Endothelial cell of coronary artery (primary cell): ENCODE measurements at places on chromosomes 11 and 22. TPM values are rescaled to one million over a fixed set of nuclear protein-coding genes. Genes with fewer than 3 reads are reported as not detected.

Gene OR6A2
- total RNA-seq, result 0.27 and 0.38 TPM in 2 replicates

Gene TP53I11
- 25.2 and 28.9 TPM in 2 replicates for total RNA-seq

Gene KRTAP5-9
- not detected in 2 replicates for total RNA-seq

Gene RELA
- 16.1 and 26.0 TPM in 2 replicates for total RNA-seq

Gene APOA5
- total RNA-seq, result not detected in 2 replicates

Gene FAM181B
- total RNA-seq, result under 0.01 TPM in 1 of 2 replicates, not detected in the other

Gene CRYAB
- total RNA-seq, result 0.18 and 5.7 TPM in 2 replicates

Gene GUCY1A2
- 0.56 and 0.99 TPM in 2 replicates for total RNA-seq

Gene MS4A6A
- 0.81 and 3.8 TPM in 2 replicates for total RNA-seq

Gene PARVA
- total RNA-seq, result 21.5 and 28.0 TPM in 2 replicates
